ENCODE measurements at places on chromosomes 6 and 20.
A peak's percentile ranks its signal among the peaks of the same experiment; 100 is the strongest.

DNA sequence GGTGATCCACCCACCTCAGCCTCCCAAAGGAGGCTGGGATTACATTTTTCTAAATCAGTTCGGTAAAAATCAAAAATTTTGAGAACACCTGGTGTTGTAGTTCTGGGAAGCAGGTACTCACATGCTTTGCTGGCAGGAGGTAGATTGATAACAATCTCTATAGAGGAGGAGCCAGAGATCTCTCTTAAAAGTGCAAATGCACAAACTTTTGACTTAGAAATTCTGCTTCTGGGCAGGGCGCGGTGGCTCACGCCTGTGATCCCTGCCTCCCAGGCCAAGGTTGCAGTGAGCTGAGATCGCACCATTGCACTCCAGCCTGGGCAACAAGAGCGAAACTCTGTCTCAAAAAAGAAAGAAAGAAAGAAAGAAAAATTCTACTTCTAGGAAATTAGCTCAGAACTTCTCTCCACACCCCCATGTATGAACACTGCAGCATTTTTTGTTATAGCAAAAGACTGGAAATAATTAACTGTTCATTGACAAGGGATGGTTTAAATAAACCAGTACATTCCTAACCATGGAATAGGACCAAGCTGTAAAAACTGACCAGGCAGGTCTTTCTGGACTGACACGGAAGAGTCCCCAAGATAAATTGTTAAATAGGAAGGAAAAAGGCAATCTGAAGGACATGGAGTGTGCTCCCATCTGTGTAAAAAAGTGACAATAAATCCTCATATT is 14.4 kb upstream of the TRIB3 start:
- no peak for DNase-seq

DNA sequence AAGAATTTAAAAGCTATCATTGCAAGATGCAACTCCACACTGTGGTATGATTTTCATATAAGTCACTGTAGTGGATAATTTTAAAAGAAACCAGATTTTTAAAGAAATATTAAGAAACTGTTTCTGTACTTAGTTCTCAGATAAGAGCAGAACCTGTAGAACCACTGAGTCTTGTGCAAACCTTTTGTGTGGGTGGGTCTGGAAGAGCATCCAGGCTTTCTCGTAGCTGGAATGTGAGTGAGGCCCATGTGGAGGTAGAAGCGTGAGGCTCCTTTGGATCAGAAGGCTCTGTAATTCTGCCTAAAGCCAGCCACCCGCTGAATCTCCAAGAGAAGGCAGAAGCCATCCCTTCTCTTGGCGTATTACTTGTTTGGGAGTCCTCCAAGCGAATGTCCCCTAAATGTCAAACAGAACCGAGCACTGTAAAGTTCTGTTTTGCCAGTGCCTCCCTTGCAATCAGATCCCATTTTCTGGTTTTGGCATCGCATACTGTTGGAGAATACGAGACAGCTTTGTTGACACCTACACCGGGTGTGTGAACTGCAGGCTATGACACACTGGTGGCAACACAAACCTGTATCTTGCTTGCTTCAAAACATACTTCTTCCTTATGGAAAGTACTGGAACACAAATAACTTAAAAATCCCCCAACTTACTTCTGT is 188.7 kb downstream of the FOXC1 start:
- DNase-seq: no peak

DNA sequence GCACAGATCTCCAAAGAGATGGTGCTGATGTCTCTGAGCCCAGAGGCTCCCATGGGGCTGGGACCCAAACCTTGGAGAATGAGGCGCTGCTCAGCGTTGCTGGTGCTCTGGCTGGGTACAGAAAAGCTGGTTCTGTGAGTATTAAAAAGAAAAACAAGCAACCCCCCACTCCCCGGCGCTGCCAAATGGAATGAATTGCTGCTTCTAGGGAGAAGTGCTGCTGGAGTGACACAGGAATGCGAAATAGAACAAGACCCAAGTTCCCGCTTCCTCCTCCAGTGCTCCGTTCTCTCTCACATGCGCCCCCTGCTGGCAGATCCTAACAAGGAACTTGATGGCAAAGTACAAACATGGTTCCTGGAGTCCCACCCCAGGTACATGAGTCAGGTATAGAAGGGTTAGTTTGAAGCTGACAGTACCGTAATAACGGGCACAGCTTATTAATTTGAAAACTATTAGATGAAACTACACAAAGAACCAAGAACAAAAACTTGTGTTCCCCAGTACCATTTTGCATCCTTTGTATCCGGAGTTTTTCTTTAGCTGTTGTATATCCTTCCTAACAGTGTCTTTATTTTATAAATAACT is 2.1 kb upstream of the DDX27 start:
- peak; percentile 98 for DNase-seq

GRCh38 chr6:84867521-84867920 is 103.1 kb upstream of the TBX18 start:
- DNase-seq: no peak

DNA sequence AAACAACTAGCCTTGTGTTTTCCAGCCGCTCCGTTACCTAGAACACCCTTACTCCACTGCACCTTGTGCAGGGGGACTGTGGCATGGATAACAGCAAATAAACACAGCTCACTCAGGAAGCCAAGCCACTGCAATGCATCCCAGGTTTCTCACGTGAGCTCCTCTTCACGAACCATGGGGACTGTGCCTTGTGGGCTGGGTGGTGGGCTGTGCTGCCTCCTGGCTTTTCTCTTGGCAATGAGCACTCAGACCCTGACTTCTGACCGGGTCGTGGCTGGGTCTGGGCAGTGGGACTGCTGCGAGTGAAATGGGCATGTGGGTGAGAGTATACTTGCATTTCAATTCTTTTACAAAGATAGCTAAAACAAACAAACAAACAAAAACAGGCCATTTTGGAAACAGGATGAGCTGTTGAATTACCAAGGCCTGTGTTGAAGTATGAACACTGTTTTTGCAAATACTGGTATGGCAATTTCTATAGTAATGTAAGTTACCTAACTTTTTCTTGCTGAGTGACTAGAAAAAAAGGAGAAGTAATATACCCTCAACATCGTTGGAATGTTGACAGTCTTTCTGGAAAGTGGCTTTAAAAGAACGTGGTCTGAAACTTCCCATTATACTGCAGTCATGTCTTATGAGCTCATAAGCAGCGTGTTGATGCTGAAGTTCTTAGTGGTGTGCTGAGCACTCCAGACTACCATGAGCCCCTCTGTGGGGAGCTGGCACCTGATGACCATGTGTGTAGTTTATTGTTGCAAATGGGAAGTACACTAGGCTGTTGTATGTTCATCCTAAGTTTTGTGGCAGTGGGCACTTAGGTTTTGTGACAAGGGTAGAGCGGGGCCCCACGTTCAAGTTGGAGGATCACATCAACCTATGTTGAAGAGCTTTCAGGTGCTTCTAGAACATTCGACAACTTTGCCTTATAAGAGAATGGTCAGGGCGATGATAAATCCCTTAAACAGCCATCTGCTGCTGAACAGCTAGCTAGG is 120.4 kb downstream of the ARMC2 start:
- no peak for DNase-seq

DNA sequence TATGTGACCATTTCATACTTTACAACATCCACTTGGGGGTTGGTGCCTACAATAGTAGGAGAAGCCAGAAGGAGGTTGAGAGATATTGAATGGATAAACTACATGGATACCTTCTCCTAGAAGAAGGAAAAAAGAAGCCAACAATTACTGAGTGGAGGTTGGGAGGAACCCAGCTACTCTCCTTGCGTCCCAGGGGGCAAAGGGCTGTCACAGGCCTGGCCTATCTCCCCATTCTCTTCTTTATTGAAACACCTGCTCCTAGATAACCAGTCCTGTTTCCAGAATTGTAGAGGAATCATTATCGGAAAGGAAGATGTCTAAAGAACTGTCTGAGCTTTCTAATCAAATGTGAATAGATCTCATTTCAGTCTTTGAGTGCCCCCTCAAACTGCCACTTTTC is 115.1 kb downstream of the MAP7 start:
- no peak for DNase-seq

GRCh38 chr6:133191323-133191722 is 49.8 kb upstream of the EYA4 start:
- DNase-seq: no peak

DNA sequence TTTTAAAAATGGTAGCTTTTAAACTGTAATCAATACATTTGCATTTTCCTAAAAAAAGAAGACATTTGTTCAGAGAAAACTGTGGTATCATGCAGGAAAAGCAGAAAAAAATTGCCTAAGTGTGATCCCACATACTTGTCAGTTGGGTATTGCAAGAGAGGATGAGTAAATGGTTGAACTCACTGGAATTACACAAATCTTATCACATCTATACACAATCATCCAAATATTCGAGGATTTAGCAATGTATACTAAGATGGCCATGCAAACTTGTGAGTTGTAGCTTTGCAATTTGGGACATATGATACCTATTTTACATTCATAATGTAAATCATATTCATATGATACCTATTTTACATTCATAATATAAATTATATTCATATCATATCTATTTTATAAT is 58.2 kb upstream of the GJE1 start:
- no peak for DNase-seq

DNA sequence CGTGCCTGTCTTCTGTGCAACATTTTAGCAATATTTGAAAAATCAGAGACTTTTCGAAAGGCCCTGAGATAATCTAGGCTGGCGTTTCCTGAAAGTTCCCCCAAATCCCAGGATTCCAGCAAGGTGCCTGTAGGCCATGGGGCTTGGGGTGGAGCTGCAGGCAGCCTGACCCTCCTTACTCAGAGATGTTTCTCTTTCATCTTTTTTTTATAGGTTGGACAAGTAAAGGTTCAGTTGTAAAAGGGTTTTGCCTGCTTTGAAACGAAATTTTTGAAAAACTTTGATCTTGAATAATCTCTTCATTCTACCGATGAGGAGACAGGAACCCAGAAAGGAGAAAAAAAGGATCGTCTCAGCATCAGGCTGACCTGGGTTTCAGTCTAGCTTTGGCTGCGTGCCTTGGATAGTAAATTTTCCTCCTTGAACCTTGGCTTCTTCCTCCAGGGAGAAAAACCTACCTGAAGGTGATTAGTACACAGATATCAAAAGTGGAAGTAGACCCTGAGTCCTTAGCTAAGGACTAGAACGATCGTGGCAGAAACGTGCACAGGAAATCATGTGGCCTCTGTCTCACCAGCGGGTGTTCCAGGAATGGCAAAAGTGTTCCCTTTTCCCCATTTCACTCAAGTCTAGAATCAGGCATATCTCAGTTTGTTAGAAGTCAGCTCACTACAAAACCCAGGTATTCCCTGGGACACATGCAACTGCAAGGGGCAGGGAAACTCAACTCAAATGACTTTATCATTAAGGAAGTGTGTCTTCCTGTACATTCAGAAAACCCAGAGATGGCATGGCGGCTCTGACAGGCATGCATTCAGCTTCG is 128.2 kb upstream of the PTPN1 start:
- no peak for DNase-seq

DNA sequence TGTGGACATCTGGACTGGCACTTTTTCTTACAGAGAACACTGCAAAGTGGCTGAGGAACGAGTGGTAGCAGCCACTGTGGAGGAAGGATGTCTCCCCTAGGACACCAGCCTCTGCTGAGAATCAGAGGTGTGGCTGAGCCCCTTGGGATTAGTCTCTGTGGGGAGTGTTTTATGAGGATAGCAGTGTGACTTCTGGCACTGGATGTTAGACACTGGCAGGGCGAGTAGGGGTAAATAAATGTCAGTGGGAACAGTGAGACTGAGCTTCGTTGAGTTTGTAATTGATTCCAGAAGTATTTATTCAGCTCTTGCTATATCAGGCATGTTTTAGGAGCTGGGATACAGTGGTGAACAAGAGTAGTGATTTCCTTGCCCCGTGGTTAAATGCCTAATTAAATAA is 124.0 kb downstream of the JARID2 start:
- DNase-seq: no peak

GRCh38 chr6:45448417-45449389 is 71.0 kb upstream of the SUPT3H start:
- DNase-seq: no peak

GRCh38 chr6:33885132-33886057 is 81.6 kb upstream of the MLN start:
- no peak for DNase-seq

- DNase-seq: no peak
These were observed 404.6 kb upstream of the OPRM1 start for GRCh38 chr6:153634416-153634815.

GRCh38 chr20:47788741-47789080 is 3.4 kb upstream of the SULF2 start:
- DNase-seq: no peak

DNA sequence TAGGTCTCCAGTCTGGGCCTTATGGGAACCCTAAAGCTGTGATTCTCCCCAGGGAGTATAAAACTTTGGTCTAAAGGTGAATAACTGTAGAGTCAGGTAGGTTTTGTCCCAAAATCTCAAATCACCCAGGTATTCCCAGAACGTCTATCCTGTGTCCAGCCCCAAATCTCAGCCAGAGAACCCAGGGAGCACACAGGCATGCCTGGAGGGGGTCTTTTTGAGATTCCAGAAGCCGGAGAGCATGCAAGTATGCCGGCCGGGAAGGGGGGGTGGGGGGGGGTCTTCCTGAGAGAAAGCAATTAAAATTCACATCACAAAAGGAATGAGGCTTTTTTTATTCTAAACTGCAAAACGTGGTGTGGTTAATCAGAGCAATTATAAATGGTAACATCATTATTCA is 210.0 kb downstream of the PTPRT start:
- DNase-seq: no peak

DNA sequence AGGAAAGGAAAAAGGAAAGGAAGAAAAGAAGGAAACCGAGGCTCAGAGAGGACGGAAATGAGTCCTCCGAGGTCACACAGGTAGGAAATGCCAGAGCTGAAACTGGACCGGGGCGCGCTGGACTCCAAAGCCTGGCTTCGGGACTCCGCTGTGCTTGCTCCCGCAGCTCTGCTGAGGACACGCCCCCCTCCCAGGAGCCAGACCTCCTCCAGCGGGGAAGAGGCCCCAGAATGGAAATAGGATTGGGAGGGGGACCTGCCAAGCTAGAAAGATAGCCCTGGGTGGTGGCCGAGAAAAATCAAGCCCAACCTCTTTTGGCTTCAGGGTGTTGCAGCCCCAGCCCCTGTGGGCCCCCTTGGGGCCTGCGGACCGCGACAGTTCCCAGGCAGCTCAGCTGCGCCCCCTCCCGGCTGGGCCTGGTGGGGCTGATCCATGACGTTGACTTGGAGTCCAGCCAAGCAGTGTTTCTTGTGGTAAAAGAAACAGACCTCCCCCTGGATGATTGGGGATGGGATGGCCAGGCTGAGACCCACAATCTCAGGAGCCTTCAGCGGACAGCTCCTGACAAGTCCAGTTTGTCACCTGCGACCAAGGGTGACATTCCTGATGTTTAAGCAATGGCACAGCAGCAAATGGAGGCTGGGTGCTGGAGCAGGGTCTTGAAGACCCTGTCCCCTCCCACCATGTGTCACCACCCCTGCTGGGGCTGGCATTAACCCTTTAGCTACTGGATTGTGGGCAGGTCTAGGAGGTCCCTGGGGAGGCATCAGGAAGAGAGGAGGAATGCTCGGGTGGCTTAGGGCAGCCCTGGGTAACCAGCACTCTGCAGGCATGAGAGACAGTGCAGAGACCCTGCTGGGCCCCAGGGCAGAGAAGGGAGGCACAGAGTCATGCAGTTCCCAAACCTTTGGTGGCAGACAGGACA is 55.4 kb downstream of the RIPOR3 start:
- DNase-seq: peak; percentile 21
